ENCODE measurements at places on chromosomes 11 and 22.

DNA sequence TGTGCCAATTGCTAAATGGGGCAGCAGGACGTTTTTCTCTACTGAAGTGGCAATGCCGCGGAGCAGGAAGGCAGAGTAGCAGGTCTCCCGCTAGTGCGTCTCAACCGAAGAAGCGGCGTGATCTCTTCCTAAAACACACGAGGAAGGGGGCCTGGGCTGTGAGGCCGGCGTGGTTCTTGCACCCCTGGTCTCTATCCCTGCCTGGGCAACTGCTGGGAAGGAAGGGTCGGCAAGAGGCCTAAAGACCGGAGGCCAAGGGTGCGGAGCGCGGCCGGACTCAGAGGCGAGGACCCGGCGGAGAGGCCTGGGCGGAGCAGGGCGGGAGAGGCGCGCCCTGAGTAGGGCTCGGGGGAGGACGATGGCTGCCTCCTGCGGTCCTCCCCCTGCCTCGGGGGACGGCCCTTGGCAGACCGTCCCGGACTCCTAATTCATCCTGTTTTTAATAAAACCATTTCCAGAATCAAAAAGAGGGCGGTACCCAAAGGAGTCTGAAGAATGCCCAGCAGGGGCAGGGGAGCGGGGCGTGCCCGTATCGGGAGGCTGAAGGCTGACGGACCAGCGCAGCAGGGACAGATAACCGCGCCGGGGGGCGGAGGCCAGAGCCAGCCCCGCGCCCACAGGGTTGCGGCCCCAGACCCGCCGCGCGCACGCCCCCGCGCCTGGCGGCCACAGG is 572 bp upstream of the APLP2 start:
- peak; percentile 66 for DNase-seq

DNA sequence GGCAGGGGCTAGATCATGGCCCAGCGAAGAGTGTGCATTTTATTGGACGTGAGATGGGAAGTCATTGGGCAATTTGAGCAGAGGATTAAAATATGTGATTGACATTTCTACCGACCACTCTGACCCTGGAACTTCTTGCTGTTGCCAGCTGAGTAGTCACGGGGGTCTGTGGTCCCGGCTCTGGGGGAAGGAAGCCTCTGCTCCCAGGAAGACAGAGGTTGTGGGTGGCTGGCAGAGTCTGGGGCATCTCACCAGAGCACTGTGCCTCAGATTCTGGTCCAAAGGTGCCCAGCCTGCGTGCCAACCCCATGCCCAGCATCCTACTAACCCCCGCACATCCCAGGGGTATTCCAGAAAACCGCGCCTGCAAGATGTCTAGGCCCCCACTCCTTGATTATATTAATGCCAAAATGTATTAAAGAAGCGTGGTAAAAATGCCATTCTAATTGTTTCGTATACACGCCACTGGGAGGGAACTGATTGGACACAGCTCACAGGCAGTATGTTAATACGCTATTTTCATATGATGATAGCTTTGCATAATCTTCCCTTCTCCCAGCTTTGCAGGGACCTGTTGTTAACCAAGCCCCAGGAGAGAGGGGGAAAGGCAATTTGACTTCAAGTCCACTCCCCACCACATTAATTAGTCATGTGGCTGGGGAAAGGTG is 25.3 kb upstream of the LMO1 start:
- no peak for DNase-seq

GRCh38 chr11:65662247-65662798 is 393 bp downstream of the RELA start:
- DNase-seq: no peak

DNA sequence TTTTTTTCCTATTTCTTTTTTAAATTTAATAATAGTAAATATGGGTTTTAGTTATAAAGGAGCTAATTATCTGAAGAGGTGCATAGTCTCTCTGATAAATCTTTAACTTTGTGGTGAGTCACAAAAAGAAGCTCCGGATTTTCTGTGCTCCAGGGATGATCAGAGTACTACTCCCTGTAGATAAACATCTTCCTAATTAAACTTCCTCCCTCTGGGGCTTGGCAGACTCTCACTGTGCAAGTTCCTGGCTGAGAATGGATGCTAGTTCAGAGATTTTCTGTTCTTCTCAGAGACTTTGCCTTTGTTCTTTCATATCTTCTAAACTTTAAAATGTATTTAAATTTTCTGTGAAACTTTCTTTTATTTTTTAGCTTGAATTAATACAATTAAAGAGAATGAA is at the start of gene OR10G7:
TSS of gene OR10G7 (minus strand) at position 72 of the 400 bp plus-strand sequence. CDS start 2,324 bp downstream, outside the sequence.
- DNase-seq: no peak

DNA sequence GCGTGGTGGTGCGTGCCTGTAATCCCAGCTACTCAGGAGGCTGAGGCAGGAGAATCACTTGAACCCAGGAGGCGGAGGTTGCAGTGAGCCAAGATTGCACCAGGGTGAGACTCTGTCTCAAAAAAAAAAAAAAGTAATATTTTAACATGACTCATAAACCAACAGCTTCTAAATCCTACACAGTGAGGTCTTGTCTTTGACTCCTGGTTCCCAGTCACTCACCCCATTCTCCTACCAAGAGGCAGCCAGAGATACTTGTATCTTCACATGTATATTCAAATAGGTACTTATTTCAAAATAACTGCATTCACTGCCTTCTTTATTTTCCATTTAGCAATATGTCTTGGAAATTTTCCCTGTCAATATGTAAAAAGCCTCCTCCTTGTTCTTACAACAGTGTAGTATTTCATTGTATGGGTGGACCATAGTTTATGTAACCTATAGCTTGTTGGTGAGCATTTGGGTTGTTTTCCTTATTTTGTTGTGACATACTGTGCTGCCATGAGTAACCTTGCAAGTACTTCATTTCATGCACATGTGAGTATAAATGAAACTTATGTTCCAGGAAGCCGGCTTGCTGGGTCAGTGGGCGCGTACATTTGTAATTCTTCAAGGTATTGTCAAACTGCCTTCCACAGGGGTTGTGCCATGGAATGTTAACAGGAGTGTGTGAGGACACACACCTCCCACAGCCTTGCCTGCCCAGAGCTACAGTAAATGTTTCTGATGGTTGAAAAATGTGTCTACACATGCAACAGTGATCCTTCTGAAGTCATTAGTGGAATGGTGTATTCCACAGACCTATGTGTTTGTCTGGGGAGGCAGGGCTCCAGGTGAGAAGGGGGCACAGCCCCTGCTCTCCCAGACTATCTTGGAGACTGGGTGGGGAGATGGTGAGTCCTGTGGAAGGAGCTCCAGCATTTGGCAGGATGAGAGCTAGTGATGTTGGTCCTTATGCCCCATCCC is 47.9 kb downstream of the OSBP2 start:
- DNase-seq: peak; percentile 44

GRCh38 chr22:27761000-27761399 is 40.6 kb downstream of the MN1 start:
- no peak for DNase-seq

- DNase-seq: no peak
Observed at GRCh38 chr11:45665206-45665932, at the start of gene CHST1. Gene CHST1 (minus strand): TSS chr11:45665622. CDS start chr11:45650923, 14,699 bp downstream.

DNA sequence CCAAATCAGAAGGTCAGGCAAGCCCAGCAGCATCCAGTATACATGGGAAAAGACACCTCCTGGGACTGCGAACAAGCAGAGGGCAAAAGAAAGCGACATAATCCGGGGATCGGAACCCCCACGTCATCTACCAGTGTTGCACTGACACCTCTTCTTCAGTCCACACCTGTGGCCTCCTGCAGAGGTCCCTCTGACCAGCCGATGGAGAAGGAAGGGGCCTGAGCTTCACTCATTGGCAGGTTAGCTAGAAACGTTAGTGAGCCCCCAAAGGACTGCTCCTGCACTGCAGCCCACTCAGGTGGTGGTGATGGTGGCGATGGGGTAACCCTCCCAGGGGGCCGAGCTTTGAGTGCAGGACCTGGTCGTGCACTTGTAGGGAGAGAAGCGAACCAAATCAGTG is 22.1 kb downstream of the ASCL2 start:
- no peak for DNase-seq

DNA sequence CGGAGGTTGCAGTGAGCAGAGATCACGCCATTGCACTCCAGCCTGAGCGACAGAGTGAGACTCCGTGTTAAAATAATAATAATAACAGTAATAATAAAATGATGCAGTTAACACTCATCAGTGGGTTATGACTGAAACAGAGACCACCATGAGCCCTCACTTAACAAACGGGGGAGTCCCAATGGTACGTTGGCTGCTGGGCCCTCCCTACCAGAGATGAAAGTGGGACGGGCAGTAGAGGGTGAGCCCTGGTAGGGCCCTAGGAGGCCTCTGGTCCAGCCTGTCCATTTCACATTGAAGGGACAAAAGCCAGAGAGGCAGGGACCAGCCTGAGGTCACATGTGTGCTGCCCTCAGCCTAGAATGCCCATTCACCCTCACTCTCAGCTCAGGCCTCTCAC is 13.7 kb upstream of the KIAA0930 start:
- DNase-seq: no peak

DNA sequence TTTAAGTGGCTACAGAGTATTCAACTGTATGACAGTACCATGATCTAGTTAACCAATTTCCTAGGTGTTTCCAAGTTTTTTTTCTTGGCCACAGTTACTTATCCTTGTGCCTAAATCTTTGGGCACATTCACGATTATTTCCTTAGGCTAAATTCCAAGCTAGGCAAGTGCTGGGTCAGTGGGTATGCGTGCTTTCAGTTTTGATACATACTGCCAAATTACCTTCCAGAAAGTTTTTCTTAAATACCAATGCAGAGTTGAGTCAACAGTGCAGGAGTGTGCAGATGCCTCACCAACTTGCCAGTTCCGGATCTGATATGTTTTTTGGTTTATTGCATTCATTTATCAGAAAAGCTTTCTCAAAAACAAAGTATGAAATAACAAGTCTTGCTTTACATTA is 67.9 kb upstream of the OR4B1 start:
- no peak for DNase-seq

DNA sequence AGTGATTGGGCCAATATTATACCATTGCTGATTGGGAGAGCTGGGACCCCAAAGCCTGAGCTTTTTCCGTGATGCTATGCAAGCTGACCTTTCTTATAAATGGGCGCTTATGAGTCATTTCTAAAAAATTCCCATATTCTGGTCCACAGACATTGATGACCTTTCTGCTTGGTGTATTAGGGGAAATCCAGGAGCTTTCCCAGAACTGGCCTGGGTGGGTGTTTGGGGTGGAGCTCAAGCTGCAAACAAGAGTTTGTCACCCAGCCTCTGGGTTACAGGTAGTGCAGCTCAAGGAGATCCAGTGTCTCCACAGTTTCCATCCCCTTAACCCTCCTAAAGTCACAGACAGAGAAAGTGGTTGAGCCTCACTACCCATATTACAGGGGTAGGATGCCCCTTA is 67.7 kb downstream of the CCDC81 start:
- peak; percentile 40 for DNase-seq

GRCh38 chr11:28679795-28680468 is 571.7 kb downstream of the METTL15 start:
- no peak for DNase-seq

GRCh38 chr22:44942056-44942455 is 67.7 kb downstream of the PHF21B start:
- no peak for DNase-seq

DNA sequence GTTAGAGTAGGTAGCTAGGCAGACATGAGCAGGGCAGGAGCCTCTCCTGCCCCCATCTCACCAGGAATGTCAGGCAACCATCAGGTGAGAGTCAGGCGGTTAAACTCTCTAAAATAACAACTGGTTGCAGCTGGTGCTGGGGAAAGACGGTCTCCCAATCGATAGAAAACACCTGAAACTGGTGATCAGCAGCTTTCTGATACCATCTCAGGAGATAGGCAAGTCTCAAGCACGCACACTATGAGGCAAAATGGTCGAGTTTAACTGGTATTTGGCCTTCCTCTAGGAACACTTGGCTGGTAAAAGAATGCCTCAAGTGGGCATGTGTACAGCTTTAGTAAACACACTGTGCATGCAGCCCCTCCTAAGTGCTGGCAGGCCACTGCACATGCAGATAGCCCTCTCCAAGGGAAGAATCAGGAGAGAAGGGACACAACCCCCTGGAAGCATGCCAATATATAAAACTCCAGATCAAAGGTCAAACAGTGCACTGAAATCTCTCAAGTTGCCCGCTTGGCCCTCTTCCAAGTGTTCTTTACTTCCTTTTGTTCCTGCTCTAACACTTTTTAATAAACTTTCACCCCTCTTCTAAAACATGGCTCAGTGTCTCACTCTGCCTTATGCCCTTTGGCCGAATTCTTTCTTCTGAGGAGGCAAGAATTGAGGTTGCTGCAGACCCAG is 88.7 kb downstream of the USP35 start:
- DNase-seq: no peak

DNA sequence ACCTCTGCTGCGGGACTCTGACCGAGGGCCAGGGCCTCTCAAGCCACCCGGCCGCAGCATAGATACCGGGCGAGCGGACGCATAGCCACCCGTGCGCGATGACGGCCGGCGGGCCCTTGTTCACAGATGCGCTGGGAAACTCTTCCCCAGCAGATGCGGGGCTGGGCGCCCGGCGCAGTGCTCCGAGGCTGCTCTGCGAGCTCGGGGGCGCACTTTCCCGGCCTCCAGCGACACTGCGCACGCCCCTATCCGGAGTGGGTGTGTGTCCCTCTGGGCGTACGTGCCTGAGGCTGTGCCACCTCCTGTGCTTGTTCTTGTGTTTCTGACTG is 104.7 kb upstream of the E2F8 start:
- no peak for DNase-seq

DNA sequence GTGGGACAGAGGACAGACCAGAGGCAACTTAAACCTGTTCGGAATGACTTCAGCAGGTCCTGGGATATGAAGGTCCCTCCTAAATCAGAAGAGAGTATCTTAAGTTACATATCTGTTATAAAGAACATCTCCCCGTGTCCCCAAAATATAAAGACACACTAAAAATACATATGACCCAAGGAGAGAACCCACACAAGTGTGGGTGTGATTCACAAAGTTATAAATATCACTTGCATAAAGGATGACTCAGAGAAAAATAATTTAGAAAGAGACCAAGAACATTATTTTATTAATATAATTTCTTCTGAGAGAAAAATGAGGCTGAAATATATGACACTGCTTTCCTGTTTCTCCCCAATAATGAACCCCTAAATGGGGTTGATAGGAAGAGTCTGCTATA is 14.2 kb downstream of the OR5B21 start:
- no peak for DNase-seq

DNA sequence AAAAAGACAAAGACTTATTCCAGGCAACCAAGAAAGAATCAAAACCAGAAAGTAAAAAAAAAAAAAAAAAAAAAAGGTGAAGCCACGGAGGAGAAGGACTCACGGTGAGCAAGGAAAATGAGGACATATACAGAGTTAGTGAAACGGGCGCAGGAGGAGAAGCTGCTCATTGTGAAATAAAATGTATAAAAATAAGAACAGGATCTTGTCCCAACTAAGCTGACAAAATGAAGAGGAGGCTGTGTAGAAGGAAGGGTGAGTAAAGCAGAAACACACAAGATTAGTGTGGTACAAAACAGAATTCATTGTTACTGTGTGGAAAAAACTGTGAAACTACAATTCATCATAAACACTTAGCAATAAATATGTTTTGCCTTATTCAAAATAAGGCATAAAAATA is 7.6 kb downstream of the IL17REL start:
- DNase-seq: no peak

GRCh38 chr11:108916935-108917334 is 252.1 kb downstream of the DDX10 start:
- DNase-seq: no peak
